ENCODE measurements at places on chromosomes 4 and X.

DNA sequence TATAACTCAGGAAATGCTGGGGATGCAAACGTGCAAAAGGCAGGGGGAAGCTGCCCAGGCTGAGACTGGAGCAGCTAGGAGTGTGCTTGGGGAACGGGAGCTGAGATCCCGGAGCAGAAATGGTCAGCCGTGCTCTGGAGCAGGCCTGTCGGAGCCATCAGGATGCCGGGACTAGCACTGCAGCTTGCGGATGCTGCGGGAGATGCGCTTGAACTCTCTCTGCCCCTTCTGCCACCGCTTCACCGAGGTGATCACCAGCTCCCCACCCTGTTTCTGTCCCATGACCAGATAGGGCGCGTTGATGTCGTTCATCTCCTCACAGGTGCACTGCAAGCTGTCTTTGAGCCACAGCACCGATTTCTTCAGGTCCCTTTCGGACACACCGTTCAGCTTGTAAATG is 7.6 kb downstream of the SFRP2 start:
- no peak for DNase-seq

DNA sequence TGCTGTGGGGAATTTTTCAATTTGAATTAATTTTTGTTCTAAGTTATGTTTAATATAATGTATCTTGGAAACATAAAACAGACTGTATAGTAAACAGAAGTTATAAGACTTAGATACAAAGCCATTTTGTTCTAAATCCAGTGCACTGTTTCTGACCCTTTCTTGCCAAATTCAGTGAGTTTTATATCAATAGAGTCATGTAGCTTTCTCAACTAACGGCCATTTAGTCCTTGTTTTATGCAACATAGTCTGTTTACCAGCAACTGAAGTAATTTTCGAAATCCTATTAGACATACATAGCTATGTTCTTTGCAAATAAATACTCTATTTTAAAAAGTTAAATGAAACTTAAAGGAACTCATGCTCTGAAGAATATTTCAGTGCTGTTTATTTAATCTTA is 242.8 kb downstream of the ADGRL3 start:
- no peak for DNase-seq

DNA sequence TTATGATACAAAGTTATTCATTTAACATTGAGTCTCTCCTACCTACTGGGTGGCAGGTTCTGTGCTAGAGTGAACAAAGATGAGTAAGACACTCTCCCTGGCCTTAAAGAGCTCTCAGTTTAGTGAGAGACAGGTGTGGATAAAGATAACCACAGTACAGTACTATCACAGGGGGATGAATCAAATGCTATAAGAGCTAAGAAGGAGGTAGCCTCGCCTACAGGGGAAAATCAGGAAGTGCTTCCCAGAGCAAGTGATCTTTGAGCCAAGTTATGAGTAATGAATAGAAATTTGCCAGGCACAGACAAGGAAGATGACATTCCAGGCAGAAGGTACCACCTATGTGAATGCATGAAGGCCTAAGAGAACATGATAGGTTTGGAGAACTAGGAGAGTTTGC is 3.4 kb upstream of the IGBP1 start:
- no peak for DNase-seq

DNA sequence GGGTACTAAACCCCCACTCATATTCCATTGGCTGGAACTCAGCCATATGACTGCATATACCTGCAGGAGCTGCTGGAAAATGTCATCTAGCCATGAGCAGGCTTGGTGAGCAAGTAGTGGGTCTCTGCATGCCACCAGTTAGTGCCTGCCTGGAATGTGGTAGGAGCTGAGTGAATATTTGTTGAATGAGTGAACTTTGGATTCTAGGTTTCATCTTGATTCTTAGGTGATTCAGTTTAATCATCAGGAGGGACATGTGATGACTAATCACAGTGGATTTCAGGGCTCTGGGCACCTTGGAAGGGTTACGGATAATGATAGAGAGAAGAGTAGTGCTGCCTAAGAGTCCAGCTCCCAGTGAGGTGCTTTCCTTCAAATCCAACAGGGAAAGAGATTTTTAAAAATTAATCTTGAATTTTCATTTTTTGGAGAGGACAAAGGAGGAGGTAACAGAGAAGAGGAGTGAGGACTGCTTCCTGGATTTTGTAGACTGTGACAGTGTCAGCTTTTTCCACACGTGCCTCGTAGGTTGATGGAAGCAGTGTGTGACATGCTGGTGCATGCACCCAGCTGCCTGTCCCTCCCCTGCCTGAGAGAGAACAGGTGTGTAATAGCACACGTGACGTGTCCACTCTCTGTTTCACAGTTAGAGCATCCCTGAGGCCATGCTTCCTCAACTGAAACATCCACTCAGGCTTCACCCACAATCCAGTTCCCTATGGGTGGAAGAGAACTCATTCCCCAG is 30.4 kb downstream of the NHS start:
- no peak for DNase-seq

GRCh38 chr4:37597034-37597433 is 89.1 kb downstream of the RELL1 start:
- no peak for DNase-seq

- no peak for DNase-seq
Measured at GRCh38 chrX:122218666-122219065, 965.4 kb upstream of the GRIA3 start.

- no peak for DNase-seq
Measured at GRCh38 chr4:87275311-87275710, 47.4 kb downstream of the HSD17B13 start.

- no peak for DNase-seq
Measured at GRCh38 chr4:3451956-3452355, 10.2 kb downstream of the HGFAC start.

- peak; percentile 69 for DNase-seq
Measured at GRCh38 chr4:77074981-77075855, 571 bp downstream of the CCNI start.

GRCh38 chr4:139966383-139966782 is 187.6 kb downstream of the MAML3 start:
- no peak for DNase-seq

DNA sequence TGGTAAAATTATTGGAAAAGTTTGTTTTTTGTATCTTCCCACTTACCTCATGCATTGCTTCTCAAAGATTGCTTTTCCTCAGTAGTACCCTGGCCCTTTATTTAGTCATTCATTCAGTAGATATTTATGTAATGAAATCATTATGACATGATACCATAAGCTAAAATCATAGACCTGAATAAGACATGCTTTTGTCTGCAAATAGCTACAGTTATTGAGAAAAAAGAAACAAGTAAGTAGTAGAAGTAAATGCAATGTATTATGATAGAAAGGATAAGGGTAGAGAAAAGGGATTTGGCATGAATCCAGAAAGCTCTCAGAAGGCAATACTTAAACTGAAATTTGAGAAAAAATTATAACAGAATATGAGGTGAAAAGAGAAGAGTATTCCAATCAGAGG is 352.5 kb downstream of the GPM6A start:
- no peak for DNase-seq

- DNase-seq: no peak
Measured at GRCh38 chr4:116531870-116532269, 553.5 kb downstream of the TRAM1L1 start.

GRCh38 chrX:75076429-75076828 is 79.7 kb downstream of the ABCB7 start:
- DNase-seq: no peak
